ENCODE measurements at places on chromosomes 7 and 10.
A peak's percentile ranks its signal among the peaks of the same experiment; 100 is the strongest.

DNA sequence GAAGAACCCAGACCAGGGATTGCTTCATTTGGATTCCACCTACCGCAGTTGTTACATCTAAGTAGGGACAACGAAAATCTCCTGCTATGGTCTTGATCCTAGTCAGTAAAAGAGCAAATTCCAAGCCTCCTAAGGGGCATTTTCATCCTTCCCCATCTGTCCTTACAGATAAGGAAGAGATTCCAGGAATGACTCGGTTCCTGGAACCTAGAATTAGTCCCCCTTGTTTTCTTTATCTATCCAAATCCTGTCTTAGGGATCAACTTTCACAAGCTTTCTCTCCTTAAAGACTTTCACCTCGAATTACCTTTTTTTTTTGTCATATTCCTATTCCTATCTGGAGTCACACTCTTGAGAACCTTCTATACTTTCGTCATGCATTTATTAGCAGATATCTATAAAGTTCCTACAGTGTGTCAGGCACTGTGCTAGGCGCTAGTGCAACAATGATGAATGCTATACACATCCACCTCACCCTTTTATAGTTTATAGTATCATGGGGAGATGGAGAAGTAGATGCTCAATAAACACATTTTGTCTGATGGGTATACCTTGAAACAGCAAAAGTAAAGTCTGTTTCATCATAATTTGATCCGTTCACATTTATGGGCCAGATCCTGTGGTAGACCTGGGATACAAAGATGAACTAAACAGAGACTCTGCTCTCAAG, 39.2 kb downstream of the LAMB4 start:
- DNase-seq: no peak

DNA sequence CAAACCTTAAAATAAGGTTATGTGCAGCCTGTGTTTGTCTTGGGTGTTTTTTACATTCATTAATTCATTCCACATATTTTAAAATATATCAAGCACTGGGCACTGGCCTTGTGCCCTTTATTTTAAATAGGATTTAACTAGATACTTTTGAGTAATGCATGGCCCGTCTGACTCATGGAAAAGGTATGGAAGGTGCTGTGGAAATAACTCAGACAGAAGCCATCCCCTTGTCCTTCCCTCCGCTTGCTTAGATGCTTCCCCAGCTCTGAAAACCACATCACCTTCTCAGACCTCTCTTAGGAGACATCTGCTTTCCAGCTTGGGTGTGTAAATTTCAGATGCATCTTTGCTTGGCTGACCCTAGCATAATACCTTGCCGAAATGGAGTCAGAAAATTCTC, 30.5 kb downstream of the SLC18A2 start:
- DNase-seq: no peak

- no peak for DNase-seq
These were observed 182.5 kb downstream of the SEMA3D start for GRCh38 chr7:85004402-85004801.

GRCh38 chr7:102028206-102028826, 210.9 kb downstream of the CUX1 start:
- DNase-seq: no peak

DNA sequence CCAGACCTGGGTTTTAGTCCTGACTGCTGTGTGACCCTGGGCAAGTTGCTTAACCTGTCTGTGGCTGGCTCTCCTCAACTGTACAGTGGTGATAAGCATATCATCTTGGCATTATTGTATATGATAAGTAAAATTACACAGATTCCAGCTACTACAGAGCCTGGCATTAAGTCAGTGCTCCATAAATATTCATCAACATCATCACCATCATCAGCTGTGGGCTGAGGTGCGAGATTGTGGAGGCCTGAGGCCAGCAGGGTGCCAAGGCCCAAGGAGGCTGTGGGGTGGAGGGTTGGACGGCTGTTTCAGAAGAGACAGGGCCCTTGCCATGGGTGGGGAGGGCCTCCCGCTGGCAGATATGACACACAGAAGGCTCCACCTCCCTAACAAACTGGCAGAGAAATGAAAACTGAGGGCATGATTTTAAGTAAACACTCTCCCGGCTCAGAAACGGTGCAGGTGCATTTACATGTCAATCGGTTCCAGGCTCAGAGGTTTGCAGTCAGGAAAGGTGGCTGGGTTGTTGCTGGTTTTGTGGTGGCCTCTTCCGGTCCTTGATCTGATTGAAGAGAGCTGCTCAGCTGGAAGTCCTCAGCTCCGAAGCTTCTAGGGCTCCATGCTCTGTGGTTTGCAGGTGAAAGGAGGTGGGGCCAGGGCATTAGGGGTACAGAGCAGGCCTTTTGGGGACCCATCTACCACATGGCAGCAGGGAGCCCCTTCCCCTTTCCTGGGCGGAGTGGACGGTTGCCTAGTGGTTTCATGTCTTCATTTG, 10.2 kb downstream of the CRYGN start:
- DNase-seq: peak; percentile 38

DNA sequence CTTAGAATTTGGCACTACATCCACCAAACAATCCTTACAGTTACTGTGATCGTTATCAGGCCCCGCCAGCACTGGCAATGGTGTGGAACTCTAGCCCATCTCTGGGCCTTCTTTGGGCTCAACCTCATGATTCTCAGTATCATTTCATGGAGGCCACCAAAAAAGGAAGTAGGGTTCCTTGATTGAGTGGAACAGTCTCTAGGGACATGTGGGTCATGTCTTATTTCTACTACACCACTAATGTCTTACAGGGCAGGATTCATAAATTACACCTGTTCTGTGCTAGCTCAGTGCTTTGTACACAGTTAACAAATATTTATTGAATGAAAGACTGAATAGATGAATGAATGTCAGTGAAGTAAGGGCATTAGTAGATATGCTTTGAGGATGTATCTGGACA, 53.9 kb downstream of the AP3M1 start:
- DNase-seq: no peak

- no peak for DNase-seq
These were observed 20.9 kb downstream of the TEX36 start for GRCh38 chr10:125661941-125662515.

- DNase-seq: no peak
These were observed 170.9 kb upstream of the AOAH start for GRCh38 chr7:36895192-36895591.

DNA sequence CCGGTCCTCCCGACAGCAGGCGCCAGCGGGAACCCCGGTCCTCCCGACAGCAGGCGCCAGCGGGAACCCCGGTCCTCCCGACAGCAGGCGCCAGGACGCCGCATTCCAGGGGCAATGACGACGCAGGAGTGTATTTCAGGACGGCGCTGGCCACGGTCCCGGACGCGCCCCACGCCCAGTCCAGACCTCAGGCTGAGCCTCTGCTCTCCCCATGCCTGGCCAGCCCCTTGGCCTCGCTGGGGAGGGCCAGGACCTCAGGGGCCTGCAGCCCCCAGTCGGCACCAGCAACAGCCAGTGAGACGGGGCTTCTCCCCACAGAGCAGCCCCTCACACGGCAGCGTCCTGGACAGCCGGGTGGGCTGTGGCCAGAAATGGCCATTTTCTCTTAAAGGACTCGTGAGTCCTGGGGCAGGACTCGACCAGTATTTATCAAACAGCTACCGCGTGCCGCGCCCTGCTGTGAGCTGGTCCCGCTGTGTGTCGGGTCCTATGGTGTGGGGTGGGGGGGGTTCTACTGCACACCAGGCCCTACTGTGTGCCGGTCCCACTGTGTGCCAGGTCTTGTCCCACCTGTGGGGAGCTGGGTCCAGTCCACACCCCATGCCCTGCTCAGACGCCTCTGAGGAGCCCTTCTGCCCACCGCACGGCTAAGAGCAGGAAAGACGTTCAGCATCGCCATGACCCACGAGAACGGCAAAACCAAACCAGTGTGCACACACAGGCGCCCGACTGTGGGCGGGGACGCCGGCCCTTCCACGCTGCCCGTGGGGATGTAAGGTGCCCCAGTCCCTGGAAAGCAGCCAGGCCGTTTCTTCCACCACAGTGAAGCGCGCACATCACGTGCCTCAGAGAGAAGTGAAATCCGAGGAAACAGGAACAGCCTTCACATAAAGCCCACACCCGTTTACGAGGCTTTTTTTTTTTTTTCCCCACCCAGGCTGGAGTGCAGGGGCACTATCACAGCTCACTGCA, 33.3 kb downstream of the GET4 start:
- DNase-seq: peak; percentile 17

All from stimulated activated naive CD4-positive, alpha-beta T cell treated with Interleukin-2 at 50 U/mL for 16 hours (primary cell).